ENCODE measurements at places on chromosomes 3 and 15.

DNA sequence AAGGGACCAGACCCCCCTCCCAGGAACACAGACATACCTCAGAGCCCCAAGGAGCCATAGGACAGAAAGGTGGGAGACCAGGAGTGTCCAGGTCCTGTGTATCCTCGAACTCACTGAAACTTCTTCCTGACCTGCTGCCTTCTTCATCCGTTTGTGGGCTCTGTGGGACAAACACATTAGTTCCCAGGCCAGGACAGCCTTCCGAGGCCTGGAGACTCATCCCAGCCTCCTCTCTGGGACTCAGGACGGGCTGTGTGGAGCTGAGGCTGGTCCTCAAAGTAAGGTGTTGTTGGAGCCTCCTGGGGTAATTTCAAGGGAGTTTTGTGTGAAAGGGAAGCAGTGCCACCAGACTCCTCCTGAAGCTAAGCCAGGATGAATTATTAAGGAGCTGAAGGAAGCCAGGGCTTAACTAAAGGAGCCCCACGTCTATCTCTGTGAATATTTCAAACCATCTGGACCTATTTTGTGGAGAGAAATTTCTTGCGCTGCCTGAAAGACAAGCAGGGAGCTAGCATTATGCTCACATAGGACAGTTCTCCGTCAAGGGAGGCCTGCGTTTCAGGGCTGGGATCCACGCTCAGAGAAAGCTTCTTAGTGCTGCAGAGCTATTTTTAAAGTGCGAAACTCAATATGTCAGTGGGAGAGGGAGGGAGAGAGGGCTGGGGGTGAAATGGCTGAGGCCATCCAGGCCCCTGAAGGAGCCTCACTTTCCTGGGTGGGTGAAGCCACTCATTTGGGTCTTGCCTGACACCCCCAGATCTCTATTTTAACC lies 29.8 kb upstream of the PLA2G4E start:
- no peak for DNase-seq

GRCh38 chr15:88646951-88647350 lies 8.1 kb downstream of the ISG20 start:
- DNase-seq, result no peak

DNA sequence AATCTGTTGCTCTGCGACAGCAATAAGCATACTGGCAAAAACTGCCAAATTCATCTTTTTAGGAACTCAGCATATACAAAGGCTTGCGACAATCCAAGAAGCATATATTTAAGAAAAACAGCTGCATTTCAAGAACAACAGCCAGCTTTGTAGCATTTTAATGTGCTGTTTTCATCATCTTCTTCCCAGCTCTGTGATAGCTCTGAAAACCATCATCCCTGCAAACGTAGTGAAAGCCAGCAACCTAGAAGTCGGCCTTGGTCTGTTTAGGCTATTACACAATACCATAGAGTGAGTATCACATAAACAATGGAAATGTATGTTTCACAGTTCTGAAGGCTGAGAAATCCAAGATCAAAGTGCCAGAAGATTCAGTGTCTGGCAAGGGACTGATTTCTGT lies 187.5 kb downstream of the NAALADL2 start:
- no peak for DNase-seq

GRCh38 chr15:90334304-90334731 lies 17.8 kb upstream of the ZNF774 start:
- DNase-seq, result no peak

GRCh38 chr3:134029256-134029733 lies 430 bp downstream of the SLCO2A1 start:
- no peak for DNase-seq

DNA sequence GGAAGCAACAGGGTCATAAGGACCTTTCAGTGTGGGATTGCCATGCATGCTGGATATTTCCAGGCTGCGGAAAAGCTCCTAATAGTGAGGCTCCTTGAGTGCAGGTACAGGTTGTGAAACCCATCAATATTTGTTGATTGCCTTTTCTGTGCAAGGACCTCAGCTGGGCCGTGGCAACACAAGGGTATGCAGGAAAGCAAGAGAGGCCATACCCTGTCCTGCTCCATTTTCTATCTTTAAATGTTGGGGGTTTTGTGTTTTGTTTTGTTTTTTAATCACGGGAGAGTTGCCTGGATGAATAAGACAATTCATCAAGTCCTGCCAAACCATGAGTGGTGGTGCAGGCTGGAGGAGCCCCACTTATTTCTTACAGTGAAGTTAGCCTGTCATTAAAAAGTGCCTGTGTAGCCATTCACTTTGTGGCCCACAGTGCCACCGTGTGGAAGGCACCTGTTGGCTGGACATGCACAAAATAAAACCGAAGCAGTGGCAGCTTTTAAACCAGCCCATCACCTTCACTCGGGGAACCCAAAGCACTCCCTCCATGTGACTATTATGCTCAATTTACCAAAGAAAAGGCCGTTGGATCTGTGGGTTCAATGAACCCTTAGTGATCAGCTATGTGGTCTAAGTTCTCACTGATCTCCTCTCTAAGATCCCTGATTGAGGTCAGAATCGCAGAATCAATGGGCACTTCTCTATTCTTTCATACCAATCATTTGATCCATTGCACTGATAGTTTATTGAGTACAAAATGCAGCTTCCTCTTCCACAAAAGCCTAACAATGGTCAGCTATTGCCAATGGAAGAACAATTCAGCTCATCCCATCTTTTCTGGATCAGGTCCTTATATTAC lies 42.2 kb downstream of the CLDN18 start:
- no peak for DNase-seq

DNA sequence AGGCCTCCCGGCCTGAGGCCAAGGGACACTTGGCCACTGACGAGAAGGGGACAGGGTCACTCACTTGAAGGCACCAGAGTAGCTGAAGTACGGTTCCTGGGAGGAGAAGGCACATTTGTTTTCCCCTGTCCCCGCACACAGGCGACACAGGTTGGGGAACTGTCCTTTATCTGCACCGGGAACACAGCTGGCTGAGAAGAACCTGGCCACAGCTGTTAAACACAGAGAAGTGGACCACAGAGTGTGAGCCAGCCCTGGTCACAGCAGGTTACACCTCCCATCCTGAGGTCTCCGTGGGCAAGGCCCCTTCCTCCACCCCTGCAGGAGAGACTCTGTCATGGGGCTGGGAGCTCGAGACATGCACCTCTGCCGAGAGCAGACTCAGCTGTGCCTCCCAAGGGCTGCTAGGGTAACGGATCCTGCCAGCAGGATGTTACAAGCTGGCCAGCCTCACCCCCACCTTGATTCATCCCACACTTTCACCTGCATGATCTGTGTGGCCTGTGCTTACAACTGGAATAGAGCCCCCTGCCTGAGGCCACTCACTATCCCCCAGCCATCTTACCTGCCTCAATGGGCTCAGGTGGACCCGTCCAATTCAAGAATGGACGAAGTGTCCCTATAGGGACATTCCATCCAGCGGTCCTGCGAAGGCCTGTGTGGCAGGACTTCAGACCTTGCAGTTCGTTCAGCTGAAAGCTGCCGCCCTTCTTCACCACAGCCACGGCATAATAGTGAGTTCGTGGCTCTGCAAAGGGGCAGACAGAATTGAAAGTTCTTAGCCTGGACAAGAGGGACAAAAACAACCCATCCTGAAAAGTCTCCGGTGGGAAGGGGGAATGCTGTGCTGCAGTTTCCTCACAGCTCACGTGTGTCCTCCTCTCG lies 9.2 kb downstream of the LTF start:
- no peak for DNase-seq

GRCh38 chr3:159804726-159805410 lies 183.8 kb upstream of the IL12A start:
- DNase-seq, result no peak

GRCh38 chr3:156299569-156299968 lies 179.2 kb downstream of the KCNAB1 start:
- no peak for DNase-seq

DNA sequence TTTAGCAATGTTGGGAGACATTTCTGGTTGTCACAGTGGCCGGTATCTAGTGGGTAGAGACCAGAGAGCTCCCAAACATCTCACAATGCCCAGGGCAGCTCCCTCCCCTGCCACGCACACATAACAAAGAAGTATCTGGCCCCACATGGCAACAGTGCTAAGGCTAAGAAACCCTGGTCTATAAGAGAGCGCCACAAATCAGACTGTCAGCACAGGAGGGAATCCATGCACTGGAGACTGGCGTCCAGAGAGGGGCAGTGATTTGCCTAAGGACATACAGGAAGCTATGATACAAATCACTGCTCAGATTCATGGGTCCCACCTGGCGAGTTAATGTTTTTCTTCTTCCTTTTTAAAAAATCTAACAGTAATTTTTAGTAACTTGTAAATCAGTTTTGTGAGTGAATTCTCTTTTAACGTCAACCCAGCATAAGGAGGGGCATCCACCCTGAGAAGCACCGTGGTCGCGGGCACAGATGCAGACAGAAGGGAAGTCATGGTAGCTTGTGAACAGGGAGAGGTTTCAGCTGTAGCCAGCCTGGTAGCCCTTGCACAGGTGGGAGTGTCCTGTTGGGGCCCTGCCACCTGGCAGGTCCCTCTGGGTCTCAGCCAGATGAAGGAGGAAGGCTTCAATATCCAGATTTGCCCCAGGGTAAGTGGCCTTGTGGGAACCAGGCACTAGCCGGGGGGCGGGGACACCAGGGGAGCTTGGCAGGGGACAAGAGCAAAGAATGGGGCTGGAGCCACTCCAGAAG lies 8.7 kb downstream of the ISG20 start:
- DNase-seq, result no peak

- DNase-seq, result no peak
These were observed 391.4 kb upstream of the FRG2C start for GRCh38 chr3:75272691-75273090.

- DNase-seq, result no peak
These were observed 223.4 kb upstream of the IL12A start for GRCh38 chr3:159765030-159765859.

DNA sequence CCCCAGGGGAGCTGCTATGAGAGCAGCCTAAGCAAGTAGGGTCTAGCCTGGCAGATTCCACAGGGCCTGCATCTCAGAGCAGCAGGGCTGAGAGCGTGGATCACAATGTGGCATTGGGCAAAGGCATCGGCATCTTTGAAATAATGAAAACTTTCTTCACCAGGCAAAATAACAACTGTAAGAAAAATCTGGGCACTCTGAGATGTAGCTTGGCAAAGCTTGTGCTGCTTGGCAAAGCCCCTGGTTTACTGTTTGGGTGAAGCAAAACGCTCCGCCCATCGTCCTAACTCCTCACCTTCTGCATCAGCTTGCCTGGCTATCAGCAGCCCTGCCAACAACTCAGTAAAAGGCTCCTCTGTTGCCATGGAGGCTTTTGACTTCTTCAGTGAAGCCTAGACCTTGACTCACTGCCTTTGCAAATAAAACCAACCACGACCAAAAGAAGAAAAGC lies 212.8 kb upstream of the EIF1B start:
- no peak for DNase-seq

DNA sequence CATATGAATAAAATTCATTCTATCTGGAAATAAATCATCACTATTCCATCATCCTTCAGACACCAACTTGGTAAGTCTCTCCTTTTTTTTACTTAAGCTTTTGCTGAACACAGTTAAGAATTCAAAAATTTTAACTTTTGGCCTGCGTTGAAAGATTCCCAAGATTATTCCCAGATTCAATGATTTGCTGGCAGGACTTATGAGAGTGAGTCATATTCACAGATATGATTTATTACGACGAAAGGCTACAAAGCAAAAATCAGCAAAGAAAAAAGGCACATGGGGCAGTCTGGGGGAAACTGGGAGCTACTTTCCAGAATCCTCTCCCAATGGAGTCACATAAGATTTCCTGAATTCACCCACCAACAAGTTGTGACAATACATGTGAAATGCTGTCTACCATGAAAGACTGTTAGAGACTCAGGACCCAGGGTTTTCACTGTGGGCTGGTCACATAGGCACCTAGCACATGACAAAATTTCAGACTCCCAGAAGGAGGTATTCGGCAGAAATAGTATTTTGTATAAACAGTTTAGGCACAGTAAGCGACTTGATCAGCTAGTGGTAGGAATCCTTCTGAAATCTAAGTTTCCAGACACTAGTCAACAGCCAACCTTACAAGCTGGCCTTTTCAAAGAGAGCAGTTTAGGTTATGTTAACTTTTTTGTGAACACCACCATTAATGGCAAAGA lies 82.1 kb downstream of the DLG1 start:
- no peak for DNase-seq

DNA sequence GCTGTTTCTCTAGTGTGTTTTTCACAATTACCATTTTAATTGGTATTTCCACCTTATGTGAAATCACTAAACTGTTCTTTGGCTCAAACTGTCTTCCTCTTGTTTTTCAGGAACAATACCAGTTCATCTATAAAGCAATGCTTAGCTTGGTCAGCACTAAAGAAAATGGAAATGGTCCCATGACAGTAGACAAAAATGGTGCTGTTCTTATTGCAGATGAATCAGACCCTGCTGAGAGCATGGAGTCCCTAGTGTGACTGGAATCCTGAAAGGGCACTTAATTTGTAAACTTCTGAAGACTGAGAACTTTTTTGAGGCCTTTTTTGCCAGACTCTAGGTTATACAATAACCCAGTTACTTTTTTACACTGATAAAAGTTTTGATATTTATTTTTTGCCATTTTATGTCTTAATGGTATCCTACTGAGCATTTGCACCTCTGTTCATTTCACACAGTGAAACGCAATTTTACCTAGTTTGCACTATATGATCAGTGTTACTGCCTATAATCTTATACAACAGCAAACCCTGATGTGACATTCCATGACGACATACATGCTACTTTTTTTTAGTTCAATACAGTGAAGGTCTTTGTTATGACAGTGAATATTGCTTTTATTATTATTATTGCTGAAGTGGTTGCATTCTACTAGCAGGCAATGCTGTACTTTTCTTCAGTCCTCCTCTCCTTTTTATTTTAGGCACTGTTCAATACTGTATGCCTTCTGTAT lies 80.1 kb downstream of the FEZF2 start:
- no peak for DNase-seq

- DNase-seq, result no peak
These were observed 85.6 kb downstream of the TJP1 start for GRCh38 chr15:29736744-29737020.

- no peak for DNase-seq
These were observed 267.5 kb upstream of the NR2E3 start for GRCh38 chr15:71542836-71543235.

- no peak for DNase-seq
These were observed 1.1 kb downstream of the RBSN start for GRCh38 chr3:15097891-15098290.

- no peak for DNase-seq
These were observed 118.1 kb downstream of the ZNF621 start for GRCh38 chr3:40642812-40643211.

- no peak for DNase-seq
These were observed 3.8 kb upstream of the H1-8 start for GRCh38 chr3:129539206-129539605.

DNA sequence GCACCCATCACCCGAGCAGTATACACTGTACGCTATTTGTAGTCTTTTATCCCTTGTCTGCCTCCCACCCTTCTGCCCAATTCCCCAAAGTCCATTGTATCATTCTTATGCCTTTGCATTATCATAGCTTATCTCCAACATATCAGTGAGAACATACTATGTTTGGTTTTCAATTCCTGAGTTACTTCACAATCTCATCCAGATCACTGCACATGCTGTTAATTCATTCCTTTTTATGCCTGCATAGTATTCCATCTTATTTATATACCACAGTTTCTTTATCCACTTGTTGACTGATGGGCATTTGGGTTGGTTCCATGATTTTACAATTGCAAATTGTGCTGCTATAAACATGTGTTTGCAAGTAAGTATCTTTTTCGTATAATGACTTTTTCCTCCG lies 564.7 kb upstream of the NECTIN3 start:
- no peak for DNase-seq

GRCh38 chr3:47299381-47300318 lies 16.9 kb downstream of the KLHL18 start:
- no peak for DNase-seq

- no peak for DNase-seq
These were observed 287.6 kb downstream of the IL5RA start for GRCh38 chr3:2822611-2823010.

- DNase-seq, result no peak
These were observed 5.7 kb upstream of the DYNLT2B start for GRCh38 chr3:196323691-196324090.
